ENCODE measurements at places on chromosomes 6 and 20.

DNA sequence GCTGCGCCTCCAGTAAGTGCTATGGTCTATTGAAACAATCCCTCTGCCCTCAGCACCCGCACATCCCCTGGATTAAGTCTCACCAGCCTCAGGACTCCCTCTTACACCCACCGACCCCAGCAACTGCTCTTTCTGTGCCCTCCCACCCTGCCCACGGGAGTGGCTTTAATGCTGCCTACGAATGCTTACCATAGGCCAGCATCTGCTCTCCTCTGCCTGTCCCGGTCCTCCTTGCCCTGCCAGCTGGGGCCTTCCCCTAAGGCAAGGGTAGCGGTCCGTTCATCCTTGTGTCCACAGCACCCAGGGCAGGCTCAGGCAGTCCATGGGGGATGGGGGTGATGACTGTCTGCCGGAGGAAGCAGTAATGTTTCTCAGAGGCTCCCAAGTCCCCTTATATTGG, 4.1 kb downstream of the EBF4 start:
- no peak for DNase-seq

DNA sequence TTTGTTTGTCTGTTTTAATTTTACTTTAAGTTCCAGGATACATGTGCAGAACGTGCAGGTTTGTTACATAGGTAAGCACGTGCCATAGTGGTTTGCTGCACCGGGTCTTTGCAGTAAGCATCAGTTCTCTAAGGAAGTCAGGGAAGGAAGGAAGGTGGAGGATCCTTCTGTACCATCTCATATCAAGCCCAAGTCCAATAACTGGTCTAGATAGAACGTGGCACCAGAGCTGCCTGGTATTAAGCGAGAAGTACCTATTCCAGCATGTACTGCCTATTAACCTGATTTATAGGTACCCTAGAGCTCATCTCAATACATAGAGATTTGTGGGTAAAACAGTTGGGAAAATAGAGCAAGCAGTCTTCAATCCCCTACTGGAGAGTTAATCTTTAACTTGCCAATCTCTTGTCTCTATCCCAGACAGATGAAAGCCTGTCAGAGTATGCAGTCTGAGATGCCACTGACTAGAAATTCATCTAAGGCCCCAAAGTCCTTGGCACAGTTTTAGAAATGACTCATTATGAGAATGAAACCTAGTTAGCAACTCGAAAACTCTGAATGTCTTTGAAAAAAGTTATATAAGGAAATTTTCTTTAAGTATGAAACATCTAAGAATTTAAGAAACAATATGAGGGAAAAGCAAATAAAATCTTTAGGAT, 144.9 kb downstream of the TFAP2A start:
- DNase-seq, result no peak

DNA sequence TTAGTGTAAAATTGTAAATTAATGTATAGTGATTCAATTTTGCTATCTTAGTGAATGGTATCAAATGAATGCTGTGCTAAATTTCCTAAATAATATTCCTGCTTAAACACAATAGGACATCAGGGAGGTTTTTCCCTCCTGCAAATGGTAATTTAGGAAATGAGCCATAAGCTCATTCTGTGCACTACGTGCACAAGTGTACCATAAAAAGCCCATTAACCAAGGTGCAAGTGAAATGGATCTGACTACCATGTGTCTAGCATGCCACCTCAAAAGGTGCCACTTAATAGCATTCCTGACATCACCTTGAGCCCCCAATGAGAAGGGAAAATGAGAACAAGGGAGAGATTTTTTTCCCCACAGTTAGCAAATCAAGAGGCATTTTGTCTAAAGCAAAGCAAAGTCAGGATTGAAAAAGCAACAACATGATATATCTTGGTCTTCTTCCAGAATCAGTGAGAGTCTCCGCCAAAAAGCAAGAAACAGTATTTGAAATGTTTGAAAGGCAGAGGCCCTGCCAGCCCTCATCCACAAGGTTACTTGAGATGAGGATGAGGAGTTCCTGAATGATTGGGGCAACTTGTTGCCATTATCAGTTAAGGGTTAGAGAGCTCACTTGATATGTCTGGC, 334.2 kb upstream of the RSPO3 start:
- no peak for DNase-seq

- DNase-seq, result no peak
These were observed 41.7 kb upstream of the FAM135A start for GRCh38 chr6:70371454-70372105.

DNA sequence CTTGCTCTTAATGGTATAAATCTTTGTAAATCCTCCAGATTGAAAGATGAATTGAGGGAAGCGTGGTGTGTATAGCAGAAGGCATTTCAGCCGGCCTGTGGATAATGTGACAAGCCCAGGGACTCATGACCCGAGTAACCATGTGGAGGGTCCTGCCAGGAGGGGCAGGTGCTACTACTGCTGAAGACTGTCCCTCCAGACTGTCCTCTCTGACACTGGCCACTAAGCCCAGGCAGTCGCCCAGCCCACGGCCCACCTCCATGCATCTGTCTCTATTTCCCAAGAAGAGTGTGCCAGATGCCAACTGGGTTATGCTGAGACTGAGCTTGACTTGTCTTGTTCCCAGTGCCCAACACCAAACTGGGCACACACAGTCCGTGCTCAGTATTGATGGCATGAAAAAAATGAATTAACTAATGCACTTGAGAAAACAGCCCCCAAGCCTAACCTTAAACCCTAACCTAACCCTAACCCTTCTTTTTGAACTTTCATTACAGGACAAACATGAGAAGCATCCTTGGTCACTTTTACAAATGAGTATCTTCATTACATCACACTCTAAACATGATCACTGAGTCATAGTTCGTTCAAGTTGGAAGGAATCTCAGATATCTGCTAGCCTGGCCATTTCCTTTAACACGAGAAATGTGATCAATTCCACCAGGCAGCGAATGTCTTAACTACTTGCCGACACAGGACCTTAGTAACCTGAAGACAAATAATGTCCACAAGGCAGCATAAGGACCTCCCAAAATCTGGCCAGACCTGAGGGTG, 182.2 kb upstream of the RREB1 start:
- no peak for DNase-seq

DNA sequence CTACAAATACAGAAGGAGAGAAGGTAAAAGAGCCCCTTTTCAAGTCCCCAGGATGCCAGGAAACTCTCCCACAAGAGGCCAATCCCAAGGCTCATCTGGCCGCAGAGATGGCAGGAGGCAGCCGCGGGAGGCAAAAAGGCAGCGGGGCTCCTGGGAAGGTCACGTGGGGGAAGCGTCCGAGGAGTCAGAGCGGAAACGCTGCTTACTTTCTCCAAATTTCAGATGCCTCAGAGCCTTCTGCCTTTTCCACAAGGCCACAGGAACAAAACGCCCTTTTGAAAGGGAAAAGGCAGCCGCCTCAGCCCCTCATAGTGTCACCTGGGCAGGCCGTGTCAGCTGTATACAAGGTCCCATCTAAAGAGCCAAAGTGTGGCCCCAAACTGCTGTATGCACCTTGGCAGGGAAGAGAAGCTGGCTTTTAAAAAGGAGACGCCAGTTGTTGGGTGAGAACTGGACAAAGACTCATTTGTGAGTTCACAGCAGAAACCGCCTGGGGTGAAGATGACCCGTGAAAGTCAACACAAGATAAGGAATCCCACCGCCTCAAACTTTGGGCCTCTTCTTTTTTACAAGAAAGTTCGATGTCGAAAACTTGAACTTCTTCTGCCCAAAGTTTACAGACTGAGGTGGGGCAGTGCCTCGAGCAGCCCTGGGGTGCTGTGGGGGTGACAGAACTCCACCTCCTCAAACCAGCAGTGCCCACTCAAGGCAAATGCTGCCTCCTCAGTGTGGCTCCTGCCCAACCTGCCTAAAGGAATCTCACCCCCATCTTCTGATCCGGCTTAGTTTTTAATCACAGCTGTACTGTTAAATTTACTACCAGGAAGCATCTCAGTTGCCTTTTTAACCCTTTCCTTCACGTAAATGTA, 45.4 kb downstream of the EZR start:
- DNase-seq, result no peak

DNA sequence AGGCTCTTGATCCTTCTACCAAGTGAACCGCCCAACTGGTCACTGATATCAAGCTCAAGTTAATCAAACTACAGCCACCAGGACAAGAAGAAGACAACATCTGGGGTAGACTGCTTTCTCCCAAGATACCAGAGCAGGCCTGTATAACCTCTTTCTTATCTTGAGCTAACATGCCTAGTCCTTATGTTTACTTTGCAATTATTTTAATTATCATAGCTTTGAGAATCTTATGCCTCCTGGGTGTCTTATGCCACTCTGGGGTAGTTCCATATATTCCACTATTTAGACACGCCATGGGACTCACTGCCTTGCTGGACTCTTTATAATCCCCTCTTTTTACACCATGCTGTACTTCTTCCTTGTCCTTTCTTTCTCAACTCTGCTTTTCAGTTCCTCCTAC, 41.5 kb upstream of the ECI2 start:
- DNase-seq, result no peak

- DNase-seq, result no peak
These were observed 185.6 kb downstream of the OR2B2 start for GRCh38 chr6:27726619-27727023.

- peak; percentile 97 for DNase-seq
These were observed 590 bp downstream of the HIVEP2 start for GRCh38 chr6:142944124-142945048.

GRCh38 chr20:56736285-56736857, 107.3 kb downstream of the TFAP2C start:
- no peak for DNase-seq

- no peak for DNase-seq
These were observed 11.8 kb downstream of the RPS6KA2 start for GRCh38 chr6:166615059-166615770.

- no peak for DNase-seq
These were observed 115.2 kb downstream of the CEBPB start for GRCh38 chr20:50305636-50306477.

DNA sequence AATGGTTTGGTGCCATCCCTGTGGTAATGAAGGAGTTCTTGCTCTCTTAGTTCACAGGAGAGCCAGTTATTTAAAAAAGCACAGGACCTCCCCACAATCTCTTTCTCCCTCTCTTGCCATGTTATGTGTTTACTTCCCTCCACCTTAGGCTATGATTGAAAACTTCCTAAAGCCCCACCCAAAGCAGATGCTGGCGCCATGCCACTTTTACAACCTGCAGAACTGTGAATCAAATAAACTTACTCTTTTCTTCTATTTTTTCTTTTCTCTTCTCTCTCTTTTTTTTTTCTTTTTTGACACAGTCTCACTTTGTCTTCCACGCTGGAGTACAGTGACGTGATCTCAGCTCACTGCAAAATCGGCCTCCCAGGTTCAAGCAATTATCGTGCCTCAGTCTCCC, 508.4 kb upstream of the EPHA7 start:
- DNase-seq, result no peak

GRCh38 chr6:15458021-15458459, 204.8 kb downstream of the DTNBP1 start:
- no peak for DNase-seq

- DNase-seq, result no peak
These were observed 19.4 kb downstream of the FAM50B start for GRCh38 chr6:3868544-3868943.

GRCh38 chr6:129236001-129236517, 353.1 kb downstream of the LAMA2 start:
- DNase-seq, result no peak

- DNase-seq, result no peak
These were observed 18.2 kb upstream of the POLR1H start for GRCh38 chr6:30042914-30043313.

- no peak for DNase-seq
These were observed 10.3 kb downstream of the MTO1 start for GRCh38 chr6:73471686-73472290.

DNA sequence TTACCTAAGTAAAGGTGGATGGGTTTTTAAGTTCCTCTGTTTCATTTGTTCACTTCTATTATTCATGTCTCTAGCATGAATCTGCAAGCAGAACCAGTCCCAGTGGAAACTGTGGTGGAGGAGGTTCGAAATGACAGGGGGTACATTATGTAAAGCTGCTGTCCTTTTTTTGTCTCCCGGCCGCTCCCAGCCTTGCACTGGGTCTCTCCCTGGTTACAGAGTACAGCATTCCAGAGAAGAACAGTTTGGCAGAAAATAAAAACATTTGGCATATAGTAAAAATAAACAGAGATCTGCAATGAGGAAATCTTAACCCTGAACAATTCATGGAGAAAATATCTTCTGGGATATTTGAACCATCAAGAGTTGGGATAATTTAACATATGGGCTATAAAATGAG, 34.6 kb upstream of the TAGAP start:
- no peak for DNase-seq

DNA sequence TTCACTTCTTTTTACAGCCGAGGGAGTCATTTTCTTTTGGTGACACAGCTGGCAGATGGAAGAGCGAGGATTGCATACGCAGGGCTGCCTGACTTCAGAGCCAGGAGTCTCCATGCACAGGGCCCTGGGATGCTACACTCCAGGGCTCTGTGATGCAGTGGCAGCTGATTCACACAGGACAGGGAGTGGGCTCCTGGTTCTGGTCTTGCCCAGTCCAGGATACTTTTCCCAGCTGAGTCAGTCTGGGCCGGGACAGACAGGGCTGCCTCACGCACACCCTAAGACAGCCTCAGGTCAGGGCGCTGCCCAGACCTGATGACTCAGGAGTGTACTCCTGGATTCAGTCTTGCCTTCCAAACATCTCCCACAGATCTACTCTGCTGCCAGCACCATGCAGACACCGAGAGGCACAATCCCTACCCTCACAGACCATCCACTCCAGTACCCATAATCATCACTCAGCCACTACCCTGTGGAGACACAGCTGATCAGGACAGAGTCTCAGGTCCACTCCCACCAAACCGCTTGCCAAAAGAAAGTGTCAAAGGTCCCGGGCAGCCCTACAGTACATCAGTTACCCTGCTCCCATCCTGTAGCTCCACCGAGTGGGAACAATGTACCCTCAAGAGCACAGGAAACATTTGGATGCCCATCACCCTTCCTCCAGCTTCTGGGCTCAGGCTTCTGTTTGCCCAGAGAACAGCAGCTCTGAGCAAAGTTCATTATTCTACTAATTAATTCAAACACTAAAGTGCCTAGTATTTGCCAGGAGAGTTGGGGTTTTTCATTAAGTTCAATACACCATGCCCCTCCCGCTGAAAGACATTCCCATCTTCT, 11.5 kb downstream of the SDC4 start:
- DNase-seq, result no peak

DNA sequence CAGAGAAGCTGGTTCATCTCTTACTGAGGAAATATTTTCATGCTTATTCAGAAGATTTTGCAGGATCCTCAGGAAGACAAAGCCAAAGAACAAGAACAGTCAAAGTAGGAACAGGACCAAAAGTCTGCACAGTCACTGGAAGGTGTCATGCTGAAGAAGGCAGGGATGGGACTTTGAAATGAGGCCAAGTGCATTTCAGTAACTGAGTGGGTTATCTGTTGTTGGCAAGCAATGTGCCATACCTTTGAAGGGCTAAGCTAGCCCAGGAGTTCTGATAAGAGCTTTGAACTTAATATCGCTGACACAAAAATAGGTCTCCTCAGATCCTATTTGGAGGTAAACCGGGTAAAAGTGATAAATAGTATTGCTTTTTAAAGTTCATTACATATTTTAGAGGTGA, 31.5 kb downstream of the SLC16A10 start:
- DNase-seq, result no peak

Data from stimulated activated CD8-positive, alpha-beta memory T cell treated with anti-CD3 and anti-CD28 coated beads, Interleukin-7, amount 100 ng/mL, for 4 hours (primary cell).